ENCODE measurements at places on chromosomes 13 and 19.

- DNase-seq = no peak
Observed at GRCh38 chr19:7515645-7516151, at the start of gene ZNF358. TSS of gene ZNF358 (plus strand) at chr19:7516103. CDS start at chr19:7519243, 3,140 bp downstream.

DNA sequence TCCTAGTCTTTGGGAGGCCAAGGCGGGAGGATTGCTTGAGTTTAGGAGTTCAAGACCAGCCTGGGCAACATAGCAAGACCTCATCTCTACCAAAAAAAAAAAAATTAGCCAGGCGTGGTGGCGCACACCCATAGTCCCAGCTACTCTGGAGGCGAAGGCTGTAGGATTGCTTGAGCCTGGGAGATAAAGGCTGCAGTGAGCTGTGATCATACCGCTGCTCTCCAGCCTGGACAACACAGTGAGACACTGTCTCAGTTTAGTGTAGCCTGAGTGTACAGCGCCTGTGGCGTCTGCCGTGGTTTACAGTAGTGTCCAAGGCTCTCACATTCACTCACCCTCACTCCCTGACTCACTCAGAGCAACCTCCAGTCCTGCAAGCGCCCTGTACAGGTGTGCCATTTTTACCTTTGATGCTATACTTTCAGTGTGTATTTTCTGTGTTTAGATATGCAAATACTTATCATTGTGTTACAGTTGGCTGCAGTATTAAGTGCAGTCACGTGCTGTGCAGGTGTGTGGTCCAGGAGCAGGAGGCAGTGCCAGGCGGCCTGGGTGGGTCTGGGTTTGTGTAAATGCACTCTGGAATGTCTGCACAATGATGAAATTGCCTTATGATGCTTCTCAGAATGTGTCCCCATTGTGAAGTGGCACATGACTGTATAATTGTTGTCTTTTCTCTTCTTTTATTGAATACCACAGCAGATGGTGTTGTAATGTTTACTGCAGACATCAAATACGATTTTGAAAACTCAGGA lies 36.1 kb upstream of the DCUN1D2 start:
- DNase-seq = no peak

DNA sequence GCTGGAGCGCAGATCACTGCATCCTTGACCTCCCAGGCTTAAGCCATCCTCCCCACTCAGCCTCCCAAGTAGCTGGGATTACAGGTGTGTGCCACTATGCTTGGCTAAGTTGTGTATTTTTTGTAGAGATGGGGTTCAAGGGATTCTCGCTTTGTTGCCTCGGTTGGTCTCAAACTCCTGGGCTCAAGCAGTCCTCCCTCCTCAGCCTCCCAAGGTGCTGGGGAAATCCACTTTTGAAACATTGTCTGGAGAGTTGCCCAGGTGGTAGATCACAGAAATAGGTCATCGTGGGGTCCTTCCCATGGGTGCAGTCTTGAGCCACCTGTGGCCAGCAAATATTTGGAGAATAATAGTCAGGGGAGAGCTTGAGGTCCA lies 5.2 kb downstream of the LDLR start:
- no peak for DNase-seq

DNA sequence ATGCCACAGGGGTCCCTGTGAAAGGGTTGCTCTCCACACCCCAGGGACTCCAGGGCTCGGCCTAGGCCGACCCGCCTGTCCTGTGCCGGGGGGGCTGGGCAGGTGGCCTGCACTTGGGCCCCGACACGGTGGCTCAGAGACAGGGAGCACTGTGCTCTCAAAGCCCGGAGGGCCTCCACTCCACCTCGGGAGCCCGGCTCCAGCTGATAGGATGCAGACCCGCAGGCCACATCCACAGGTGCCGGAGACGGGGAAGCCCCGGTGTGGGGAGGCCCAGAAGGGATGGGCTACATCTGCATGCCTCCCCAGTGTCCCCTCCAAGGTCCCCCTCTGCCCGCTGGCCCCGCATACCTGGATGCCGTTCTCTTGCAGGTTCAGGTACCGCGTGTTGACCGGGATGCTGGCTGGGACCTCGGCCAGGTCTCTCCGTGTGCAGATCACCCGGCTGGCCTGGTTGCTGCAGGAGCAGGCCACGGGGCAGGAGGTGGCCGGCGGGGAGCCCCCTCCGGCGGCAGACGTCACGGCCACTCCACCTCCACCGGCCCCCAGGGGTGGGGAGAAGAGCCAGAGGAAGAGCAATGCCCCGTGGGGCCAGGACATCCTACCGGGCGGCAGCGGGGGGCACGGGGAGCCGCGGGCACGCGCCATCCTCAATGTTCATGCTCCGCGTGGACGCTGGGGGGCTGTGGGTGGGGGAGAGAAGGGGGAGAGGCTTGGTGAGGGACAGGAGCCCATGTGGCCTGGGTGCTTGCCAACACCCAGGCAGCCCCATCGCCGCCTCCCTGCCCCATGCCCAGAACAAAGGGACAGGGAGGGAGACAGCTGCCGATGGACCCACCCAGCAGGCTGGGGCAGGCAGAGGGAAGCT lies 19.8 kb downstream of the LRRC4B start:
- no peak for DNase-seq

DNA sequence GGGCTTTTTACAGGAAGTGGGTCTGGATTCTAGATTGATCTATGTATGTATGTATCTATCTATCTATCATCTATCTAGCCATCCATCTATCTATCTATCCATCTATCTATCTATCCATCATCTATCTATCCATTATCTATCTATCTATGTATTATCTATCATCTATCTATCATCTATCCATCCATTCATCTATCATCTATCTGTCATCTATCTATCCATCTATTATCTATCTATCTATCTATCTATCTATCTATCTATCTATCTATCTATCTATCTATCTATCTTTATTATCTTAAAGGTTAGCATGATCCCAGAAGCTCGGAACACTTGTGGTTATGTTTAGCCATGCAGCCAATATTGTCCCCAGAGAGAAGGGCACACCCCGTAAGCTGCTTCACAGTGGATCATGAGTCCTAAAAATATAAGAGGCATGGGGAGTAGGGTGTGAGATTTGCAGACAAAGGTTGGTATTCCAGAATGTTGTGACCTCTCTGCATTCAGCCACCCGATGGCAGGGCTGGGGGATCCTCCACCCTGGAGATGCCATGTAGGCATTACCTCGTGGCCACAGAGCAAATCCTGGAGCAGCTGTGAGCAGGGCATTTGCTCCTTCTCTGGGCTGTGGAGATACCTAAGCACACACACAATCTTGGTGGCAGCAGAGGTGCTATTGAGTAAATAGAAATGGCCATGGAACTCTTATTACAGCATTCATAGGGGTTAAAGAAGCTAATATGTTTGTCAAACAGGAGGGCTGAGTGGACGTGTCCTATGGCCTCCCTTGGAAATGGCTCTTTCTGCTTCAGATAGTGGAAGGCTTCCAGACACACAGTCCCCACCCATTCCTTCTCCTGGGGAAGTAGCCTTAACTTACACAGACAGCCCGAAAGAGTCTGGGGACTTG lies 310.0 kb upstream of the TSHZ3 start:
- no peak for DNase-seq

DNA sequence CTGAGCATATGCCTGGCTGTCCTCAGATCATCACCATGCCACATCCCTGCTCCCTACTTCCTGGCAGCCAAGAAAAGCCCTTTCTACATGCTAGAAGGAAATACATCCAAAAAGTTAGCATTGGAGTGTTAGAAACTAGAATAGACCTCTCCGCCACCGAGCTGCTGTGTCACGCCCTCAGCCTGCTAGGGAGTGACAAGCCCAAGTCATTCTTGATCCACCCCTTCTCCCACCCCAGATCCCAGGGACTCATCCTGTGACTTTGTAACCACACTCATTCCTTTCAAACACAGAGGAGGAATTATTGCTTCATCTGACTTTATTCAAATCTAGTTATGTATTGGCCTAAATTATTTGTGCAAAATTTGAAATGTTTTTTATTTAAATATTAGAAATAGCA lies 45.3 kb downstream of the POLR1D start:
- DNase-seq = no peak

Data from stimulated activated CD4-positive, alpha-beta T cell treated with anti-CD3 and anti-CD28 coated beads, TNF-alpha, amount 100 ng/mL, for 1 hour (primary cell).